Femur (tissue), 1 donor: ENCODE measurements at places on chromosomes 7 and 10.

DNA sequence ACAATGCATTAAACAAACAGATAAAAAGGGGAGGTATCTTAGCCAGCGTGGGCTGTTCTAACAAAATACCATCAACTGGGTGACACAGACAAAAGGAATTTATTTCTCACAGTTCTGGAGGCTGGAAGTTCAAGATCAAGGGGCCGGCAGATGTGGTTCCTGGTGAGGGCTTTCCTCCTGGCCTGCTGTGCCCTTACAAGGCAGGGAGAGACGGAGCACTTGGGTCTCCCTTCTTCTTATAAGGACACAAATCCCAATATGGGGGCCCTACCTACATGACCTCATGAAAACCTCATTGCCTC lies 281.6 kb upstream of the KLF14 start:
- DNase-seq = no peak

GRCh38 chr10:16360001-16360400 lies 76.8 kb upstream of the PTER start:
- DNase-seq = no peak

GRCh38 chr7:134886353-134887057 lies 99.8 kb upstream of the AGBL3 start:
- DNase-seq = peak; percentile 63

DNA sequence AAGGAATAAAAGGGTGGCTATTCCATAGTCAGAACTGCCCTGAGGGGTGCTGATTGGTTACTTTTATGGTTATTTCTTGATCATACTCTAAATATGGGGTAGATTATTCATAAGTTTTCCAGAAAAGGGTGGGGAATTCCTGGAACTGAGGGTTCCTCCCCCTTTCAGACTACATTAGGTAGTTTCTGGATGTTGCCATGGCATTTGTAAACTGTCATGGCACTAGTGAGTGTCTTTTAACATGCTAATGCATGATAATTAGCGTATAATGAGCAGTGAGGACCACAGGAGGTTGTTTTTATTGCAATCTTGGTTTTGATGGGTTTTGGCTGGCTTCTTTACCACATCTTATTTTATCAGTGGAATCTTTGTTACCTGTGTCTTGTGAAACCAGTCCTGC lies 26.5 kb upstream of the POT1 start:
- no peak for DNase-seq

GRCh38 chr10:130691776-130692175 lies 555.6 kb downstream of the GLRX3 start:
- DNase-seq = no peak

- no peak for DNase-seq
Observed at GRCh38 chr7:107234436-107234835, 65.6 kb downstream of the HBP1 start.

- no peak for DNase-seq
Observed at GRCh38 chr10:64394744-64395143, 873.5 kb downstream of the REEP3 start.

GRCh38 chr7:130070861-130071622 lies 708 bp downstream of the KLHDC10 start:
- no peak for DNase-seq

- no peak for DNase-seq
Observed at GRCh38 chr10:96856317-96856716, 24.2 kb downstream of the LCOR start.

DNA sequence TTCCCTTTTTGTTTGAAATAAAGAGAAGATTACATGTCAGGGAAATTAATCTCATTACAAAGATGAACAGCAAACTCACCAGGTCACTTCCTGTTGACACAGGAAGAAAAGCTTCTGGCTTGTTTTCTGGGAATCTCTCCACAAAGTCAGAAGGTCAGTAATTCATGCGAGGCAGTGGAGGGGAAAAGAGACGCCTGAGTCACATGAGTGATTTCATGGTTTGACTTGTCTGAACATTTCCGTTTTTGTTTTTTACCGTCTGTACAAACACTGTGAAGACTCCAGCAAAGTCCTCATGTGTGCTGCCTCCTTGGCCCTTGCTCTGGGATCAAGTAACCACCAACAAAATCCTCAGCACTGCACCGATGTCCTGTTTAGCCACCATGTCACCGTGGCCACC lies 2.5 kb upstream of the HABP2 start:
- DNase-seq = no peak

GRCh38 chr7:646487-646886 lies 80.0 kb upstream of the DNAAF5 start:
- no peak for DNase-seq

DNA sequence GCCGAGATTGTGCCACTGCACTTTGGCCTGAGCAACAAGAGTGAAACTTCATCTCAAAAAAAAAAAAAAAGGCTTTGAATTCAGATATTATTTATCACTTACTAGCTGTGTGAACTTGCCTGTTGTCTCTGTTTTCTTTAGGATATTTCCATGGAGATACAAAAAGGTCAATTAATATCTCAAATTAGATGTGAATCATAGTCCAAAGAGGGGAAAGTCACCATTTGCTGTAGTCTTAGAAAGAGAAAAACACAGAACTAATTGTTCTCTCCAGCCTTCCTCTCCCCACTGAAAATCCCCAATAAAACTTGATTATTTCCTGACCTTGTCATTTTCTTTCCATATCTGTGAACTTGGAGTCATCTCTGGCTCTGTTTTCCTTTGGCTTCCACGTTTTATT lies 21.2 kb downstream of the HEPACAM2 start:
- DNase-seq = no peak

GRCh38 chr7:44607141-44608068 lies 978 bp downstream of the OGDH start:
- DNase-seq = no peak

- no peak for DNase-seq
Observed at GRCh38 chr7:98557538-98558031, 59.5 kb upstream of the NPTX2 start.

DNA sequence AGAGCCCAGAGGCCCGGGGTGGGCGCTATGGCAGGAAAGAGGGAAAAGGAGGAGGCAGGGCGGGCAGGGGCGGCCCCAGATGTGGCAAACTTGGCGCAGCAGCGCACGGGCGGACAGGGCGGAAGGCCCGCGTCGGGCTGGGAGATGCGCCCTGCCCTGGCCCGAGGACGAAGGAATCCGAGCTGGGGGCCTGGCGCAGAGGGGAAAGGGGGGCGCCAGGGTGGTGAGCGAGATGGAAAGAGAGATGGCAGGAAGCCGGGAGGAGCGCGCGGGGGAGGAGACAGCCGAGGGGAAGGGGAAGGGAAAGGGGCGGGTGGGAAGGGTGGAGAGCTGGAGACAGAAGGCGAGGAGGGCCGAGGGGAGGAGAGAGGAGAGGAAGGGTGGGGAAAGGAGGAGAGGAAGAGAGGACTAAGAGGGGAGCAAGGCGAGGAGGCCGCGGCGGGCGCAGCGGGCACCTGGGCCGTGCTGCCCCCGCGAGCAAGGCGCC lies at the start of gene MARVELD1:
MARVELD1 (plus strand) TSS at position 392 of the 487 bp plus-strand sequence. CDS start 147 bp downstream, outside the sequence.
- DNase-seq = peak; percentile 93

- DNase-seq = no peak
Observed at GRCh38 chr7:112134039-112134438, 72.2 kb downstream of the DOCK4 start.

DNA sequence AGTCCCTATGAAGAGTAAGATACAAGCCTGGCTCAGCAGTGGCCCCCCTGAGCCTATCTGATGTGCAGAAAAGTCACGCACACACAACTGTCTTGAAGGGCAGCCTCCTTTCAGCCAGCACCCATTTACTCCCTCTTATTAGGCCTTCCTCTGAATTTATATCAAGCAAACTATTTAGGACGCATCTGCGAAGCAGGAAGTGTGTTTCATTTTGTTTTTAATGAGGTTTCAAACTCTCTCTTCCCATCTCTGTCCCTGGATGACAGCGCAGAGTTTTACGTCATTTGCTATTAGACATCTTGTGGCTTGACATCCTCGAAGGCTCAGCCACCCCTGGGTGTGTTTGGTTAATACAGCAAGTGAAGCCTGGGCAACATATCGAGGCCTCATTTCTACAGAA lies 79.5 kb downstream of the CUX1 start:
- no peak for DNase-seq

GRCh38 chr7:10707519-10707918 lies 266.2 kb upstream of the PHF14 start:
- DNase-seq = no peak

DNA sequence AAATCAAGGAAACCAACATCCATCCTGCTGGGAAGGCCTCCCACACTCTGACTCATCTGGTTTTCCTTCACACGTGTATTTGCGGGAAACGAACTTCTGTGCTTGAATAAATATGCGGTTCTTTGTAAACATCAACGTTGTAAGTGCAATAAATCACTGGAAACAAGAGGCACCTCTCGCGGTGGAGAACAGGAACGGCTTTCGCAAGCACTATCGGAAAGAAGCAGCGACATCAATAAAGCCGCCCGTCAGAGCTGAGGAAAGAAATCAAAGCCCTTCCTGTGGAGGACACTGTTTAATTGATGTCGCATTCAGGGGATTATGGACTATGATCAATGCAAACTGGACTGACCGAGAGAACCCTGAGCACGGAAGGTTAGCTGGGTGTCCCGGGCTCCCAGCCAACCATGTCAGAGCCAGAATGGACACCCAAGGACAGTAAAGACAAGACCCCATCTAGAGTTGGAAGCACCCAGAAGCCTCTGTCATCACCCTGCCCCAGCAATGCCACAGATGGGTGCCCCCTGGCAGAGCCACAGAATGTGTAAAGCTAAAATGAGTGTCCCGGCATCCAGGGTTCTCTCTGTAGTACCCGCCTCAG lies 37.6 kb downstream of the OAT start:
- no peak for DNase-seq

GRCh38 chr10:7320072-7320471 lies 90.8 kb downstream of the SFMBT2 start:
- no peak for DNase-seq

GRCh38 chr7:20164425-20165145 lies 52.6 kb downstream of the MACC1 start:
- DNase-seq = no peak

GRCh38 chr10:52677086-52677485 lies 95.5 kb downstream of the MBL2 start:
- no peak for DNase-seq

DNA sequence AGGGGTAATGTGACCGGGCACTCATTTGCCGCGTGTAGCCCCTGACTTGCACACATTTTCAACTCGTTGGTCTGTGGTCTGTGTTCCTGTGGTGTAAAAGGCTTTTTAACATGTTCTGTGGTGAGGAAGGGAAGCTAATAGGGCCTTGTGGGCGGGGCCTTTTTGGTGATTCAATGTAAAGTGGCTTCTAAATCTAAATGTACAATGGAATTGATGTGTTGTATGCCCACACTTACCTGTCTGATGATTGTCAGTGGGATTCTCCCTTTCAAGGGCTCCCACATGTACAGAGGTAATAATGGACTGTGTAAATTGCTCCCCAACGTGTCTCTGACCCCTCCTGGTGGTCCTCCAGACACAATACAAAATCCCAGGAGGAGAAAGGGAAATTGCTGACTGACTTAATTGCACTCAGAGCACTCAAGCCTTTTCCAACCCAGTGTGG lies 43.1 kb upstream of the GATAD1 start:
- DNase-seq = no peak

DNA sequence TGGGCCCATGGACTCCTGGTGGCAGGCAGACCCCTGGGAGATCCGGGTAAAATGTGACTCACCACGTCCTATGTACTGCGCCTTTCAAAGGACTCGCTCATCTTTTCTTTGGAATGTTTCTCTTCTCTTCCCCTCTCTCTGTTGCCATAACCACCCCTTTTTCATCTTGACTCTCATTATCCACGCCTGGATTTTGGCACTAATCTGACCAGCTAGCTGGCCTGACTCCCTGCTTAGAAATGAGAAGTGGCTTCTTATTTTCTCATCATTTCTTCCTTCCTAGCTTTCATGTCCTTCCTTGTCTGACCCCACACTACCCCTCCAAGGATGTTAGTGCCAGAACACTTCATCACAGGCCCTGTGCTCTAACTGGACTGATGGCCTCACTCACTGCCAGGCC lies 98.0 kb upstream of the FAM171A1 start:
- DNase-seq = no peak

DNA sequence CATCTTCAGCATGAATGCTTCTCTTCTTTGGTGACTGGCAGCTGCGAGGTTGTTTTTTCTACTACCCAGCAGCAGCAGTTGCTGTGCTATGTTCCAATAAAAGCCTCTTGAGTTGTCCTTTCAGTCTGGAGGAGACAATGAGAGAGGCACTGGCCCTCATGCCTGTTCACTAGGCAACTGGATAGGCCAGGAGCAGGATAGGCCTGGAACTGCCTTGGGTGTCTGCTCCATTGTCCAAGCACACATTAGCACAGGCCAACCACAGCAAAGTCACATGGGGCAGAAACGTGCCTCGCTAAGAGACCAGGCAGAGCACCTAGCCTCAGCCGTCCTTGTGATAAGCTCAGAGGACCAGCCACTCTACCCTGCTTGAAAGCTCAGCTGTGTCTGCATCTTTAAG lies 76.9 kb upstream of the PDCD4 start:
- DNase-seq = peak; percentile 30

GRCh38 chr7:127769696-127770400 lies 117.9 kb downstream of the SND1 start:
- no peak for DNase-seq

DNA sequence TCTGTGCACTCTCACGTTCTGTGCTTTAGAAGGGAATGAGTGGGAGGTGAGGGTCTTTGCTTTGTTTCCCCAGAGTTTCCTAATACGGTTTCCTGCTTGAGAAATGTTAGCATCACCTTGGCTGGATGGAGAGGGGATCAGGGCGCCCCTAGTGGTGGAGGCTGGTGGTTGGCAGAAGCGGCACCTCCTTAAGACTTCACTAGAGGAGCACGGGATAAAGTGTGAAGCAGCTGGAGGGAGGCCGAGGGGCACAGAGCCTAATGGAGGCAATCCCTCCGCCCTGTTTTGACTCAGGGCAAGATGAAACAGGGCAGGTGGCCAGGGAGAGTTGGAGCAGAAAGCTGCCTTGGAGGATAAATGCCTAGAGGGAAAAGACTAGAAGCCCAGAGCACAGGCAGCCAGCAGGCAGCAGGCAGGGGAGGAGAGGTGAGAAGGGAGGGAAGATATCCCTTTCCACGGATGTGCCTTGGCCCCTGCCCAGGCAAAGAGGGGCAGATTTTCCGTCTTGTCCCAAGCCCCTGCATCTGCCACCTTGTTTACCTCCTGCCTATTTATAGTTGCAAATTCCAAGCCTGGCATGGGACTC lies 56.0 kb upstream of the BTRC start:
- DNase-seq = peak; percentile 67

- DNase-seq = no peak
Observed at GRCh38 chr10:30114881-30115625, 55.7 kb upstream of the JCAD start.

DNA sequence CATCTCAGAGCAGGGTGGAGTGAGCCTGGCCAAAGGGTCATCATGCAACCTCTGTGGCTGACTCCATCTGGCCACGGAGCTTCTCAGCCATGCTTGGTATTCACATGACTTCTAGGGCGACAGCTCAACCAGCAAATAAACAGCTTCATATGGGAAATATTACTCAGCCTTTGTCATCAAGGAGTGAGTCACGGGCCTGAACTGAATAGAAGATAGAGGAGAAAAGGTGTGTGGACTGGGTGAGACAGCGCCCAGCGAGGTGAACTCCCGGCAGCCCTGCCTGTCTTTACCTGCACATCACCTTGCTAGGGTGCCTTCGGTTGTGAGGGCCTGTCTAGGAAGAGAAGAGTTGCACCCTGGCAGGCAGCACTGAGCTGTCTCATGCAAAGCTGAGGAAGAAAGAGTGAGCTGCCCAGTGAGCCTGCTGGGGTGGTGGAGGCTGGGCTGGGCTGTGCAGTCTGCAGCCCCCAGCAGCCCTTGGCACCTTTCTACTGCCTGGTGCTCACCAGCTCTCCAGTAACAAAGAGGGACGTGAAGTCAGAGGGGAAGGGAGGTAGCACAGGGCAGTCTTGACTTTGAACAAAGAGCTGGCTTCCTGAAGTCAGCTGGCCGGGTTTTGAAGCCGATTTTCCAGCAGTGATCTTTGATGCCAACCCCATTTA lies 114.2 kb downstream of the EGFR start:
- no peak for DNase-seq
